Fibroblast of mammary gland (primary cell): ENCODE measurements at places on chromosomes 3 and 15.
A peak's percentile ranks its signal among the peaks of the same experiment; 100 is the strongest.

DNA sequence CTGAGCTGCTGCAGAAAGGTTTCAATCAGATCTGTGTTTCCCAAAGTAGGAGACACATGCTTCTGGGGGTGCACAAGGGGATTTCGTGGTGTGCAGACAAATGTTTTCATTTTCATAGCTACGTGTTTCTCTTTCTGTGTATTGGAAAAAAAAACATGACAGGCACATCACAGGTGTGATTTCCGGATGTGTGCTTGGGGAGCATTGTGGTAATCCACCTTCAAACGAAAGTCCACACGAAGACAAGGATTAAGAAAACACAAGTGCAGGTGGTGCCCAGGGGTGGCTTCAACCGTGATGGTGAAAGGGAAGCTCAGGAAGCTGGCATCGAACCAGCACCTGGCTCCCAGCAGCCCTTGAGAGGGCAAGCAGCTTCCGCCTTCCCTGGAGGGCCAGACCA lies 164.6 kb upstream of the LINGO1 start:
- DNase-seq: no peak

GRCh38 chr3:134859341-134859740 lies 64.3 kb downstream of the EPHB1 start:
- DNase-seq: no peak

DNA sequence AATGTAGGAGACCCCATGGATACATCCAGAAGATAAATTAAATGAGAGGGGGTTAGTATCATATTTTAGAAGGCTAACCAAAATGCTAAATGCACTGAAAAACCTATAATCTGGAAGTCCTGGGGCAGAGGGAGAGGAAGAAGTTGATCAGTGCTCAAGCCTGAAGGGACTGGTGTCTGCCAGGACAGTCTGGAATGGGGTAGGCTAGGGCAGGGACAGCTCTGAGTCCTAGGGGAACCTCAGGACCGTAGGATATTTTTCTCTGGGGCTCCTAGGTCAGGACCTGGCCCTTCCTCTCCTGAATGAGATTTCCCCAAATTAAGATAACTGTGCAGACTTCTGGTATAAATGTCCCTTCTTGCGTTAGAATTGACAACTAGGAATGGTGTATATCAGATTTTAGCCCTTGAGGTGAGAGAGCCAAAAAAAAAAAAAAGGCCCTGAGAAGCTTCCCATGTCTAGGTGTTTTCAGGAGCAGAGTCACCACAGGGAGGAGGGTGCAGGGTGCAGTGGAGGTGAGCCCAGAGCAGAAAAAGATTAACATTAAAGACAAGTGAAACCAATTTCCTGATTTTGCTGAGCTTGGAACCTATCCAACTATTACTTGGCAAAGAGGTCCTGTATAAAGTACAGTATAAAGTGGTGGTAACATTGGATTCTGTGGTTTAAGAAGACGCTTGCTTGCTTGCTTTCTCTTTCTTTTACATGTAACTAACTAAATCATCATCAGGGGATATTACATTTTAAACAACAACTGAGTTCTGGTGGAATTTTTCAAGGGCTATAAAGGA lies 63.5 kb downstream of the HACD2 start:
- DNase-seq: peak; percentile 23

- DNase-seq: no peak
Measured at GRCh38 chr3:184554461-184554860, 7.1 kb upstream of the EPHB3 start.

DNA sequence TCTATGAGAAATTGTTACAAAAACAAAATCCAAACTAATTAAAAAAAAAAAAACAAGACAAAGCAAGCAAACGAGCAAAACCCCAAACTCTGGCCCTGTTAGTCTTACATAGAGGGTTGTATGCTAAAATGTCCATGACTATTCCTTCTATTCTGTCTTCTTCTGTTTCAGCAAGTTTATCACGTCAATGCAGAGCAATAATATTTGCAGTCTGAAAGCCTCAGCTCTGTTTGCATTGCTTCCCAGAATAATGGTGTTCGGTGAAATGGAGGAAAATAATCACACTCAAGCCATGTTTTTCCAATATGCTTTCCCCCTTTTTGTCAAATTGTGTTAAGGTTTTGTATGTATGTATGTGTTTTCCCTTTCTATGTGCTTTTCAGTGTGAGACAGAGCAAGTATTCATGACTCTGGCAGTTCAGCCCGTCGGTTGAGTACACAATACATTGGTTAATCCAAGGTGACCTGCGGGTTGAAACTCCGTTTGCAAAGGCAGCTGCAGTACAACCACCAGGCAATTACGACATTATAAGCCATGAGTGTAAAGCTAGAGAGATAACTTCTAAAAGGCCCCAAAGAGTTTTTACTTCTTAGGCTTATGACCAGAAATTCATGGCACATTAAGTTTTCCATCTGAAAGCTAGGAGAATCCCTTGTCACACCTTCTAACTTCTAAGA lies 34.9 kb upstream of the MAGI1 start:
- no peak for DNase-seq

GRCh38 chr15:92666780-92667179 lies 11.2 kb upstream of the FAM174B start:
- DNase-seq: peak; percentile 22

GRCh38 chr15:63572749-63573464 lies 24.3 kb upstream of the FBXL22 start:
- no peak for DNase-seq

GRCh38 chr3:44495636-44496415 lies 18.4 kb upstream of the ZNF445 start:
- no peak for DNase-seq
